ENCODE measurements at places on chromosomes 3 and 15. TPM values are rescaled to one million over a fixed set of nuclear protein-coding genes. Genes with fewer than 3 reads are reported as not detected.

DNA sequence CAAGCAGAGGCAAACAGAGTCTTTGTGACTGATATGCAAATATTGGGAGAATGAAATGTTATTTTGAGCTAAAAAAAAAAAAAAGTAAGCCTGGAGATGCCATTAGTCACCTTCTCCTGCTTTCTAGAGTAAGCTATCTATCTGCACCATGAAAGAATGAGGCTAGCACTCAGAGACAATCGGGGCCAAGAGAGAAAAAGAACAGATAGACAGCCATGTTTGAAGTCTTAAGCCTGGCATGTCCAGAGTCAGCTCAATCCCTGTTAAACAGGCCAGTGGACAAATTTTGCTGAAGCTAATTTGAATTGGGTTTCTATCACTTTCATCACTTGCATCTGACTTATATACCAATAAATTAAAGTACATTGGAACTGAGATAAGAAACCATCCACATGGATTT lies 204.4 kb downstream of the SLC9A9 start:
- no peak for DNase-seq

DNA sequence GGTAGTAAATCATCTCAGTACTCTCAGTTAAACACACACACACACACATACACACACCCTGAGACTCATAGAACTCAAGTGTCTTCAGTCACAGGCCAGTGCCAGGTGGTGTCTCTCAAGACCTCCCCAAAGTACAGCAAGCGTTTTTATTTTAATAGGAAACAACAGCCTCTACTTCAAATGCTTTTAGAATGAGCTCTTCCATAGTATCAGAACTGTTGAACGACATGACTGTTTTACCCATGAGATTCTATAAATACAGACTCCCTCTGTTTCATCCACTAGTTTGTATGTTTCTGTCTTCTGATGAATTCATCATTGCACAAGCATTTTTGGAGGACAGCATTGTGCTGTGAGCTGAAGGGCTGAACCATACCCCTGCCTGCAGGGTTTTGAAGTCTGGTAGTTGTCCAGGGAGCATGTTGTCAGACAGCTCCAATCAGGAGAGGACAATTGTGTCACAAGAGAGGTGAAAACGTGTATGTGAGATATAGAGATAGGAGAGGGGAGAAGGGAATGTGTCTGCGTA lies 201.0 kb upstream of the BCL6 start:
- no peak for DNase-seq

- DNase-seq = no peak
Observed at GRCh38 chr15:56725386-56725785, 7.9 kb downstream of the ZNF280D start.

- no peak for DNase-seq
Observed at GRCh38 chr15:76310475-76311099, 682 bp downstream of the ETFA start.

- DNase-seq = no peak
Observed at GRCh38 chr3:24420224-24420623, 74.4 kb downstream of the THRB start.

- no peak for DNase-seq
Observed at GRCh38 chr3:44795197-44795596, 33.6 kb downstream of the KIF15 start.

- DNase-seq = no peak
Observed at GRCh38 chr3:104447681-104448080, 919.0 kb upstream of the ALCAM start.

DNA sequence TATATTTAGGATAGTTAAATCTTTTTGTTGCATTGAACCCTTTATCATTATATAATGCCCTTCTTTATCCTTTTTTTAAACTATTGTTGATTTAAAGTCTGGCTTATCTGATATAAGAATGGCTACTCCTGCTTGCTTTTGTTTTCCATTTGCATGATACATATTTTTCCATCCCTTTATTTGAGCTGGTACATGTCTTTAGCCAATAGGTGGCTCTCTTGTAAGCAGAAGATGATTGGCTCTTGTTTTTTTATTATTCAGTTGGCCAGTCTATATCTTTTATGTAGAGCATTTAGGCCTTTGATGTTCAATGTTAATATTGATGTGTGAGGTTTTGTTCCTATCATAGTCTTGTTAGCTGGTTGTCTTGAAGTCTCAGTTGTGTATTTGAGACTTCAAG lies 99.5 kb upstream of the MCTP2 start:
- no peak for DNase-seq

- DNase-seq = peak; percentile 39
Observed at GRCh38 chr3:146222204-146223046, 28.5 kb downstream of the PLSCR4 start.

GRCh38 chr15:67827562-67828277 lies 2.4 kb downstream of the SKOR1 start:
- DNase-seq = no peak

GRCh38 chr3:174159604-174160003 lies 699.5 kb upstream of the NAALADL2 start:
- no peak for DNase-seq

GRCh38 chr3:131048030-131048429 lies 21.4 kb downstream of the NEK11 start:
- DNase-seq = no peak

GRCh38 chr3:196979545-196979944 lies 10.9 kb upstream of the PIGZ start:
- DNase-seq = no peak

DNA sequence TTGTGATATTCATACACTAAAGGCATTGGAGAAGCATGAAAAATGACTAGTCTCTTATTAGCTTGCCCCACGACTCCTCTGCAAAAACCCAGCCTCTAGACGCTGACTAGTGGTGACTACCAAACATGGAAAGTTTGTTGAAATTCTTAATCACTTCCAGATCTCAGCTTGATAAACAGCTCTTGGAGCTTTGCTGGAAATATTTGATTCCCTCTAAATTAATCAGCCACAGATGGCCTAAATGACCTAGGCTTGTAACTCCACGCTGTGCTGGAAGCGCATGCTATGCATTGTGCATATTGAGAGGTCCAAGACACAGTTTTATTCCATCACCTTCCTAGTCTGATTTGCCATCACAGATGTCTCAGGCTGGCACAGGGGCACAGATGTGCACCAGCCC lies 244.7 kb upstream of the ST8SIA2 start:
- DNase-seq = no peak

- no peak for DNase-seq
Observed at GRCh38 chr15:33561967-33562366, 251.2 kb downstream of the RYR3 start.

DNA sequence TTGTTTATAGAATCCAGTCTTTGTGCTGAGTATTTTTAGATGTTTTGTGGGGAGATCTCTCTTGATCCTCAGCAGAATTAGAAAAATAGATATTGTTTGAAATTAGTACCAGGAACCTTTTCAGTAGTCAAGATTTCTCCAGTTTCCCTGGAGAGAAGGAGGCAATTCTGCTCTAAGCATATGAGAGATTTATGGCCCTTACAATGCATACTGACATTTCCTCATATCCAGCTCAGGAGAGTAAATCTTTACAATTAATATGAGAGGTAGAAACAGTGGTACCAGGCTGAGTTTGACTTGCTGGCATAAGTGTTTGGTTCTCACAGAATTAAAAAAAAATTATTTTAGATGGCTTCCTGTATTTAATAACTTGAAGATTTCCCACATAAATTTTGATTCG lies 239.1 kb upstream of the SGO1 start:
- DNase-seq = no peak

DNA sequence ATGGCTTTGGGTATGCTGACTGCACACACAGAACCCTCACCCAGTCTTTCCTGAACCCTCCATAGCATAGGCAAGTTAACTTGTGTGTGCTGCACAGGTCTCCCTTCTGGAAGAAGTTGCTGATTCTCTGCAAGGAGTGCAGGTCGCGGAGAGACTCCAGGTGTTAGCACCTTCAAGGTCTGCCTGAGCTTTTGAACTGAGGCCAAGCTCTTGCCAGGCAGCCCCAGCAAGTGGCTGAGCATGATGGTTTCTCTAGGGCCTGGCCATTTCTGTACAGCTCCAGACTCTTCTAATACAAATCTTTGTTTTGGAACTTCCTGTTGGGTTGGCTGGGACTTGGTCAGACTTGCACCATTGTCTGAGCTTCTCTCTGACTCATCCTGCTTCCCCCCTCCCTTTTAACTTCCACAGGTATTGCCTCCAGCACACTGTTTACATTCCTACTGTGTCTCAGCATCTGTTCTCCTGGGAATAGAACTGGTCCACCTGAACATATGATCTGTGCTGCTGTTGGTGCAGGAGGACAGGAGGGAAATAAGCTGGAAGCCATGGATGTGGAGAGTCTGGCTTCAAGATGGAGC lies 53.3 kb downstream of the KY start:
- DNase-seq = no peak

DNA sequence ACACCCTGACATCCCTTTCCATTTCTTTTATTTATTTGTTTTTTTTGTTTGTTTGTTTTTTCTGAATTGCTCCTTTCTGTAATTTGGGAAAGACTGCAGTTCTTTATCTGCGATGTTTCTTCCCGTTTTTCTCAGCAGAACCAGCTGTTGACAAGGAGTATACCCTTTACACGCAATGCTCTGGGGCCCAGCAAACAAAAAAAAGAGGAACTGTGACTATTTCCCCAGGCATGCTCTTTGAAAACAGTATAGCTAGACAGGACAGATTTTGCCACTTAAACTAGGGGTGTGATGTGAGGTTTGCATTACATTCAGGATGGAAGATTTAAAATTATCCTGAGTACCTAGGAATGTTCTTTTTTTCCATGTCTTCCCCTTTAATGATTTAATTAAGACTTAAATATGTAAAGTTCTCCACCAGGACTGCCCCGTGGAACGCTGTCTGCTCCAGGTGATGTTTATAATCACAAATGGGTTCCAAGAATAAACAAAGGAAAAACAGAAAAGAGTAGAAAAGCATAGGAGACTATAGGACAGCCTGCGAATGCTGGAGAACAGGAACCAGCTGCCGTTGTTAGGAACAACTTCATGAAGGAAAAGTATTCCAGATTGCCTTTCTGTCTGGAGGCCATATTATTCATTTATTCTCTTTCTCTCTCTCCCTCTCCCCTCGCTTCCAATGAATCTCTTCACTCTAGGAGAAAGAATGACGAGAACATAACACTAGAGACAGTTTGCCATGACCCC lies 43.3 kb downstream of the TGFBR2 start:
- DNase-seq = no peak

The FGF7 gene
- 3.6 TPM for total RNA-seq

The SLC9C1 gene
- not detected for total RNA-seq

The SAXO2 gene
- total RNA-seq = 0.58 TPM

The NGLY1 gene
- 13.4 TPM for total RNA-seq

The GPR27 gene
- total RNA-seq = not detected

The ATP8B4 gene
- 0.04 TPM for total RNA-seq

The CLEC3B gene
- 0.37 TPM for total RNA-seq

The SV2B gene
- total RNA-seq = 0.04 TPM

Measured in H4 (cell line).